ENCODE measurements at places on chromosomes 3 and 15.

- DNase-seq = no peak
Measured at GRCh38 chr3:71421475-71421819, 162.1 kb downstream of the FOXP1 start.

GRCh38 chr3:134362221-134362620 lies 12.0 kb downstream of the AMOTL2 start:
- no peak for DNase-seq

- no peak for DNase-seq
Measured at GRCh38 chr3:188316723-188317070, 162.7 kb downstream of the LPP start.

DNA sequence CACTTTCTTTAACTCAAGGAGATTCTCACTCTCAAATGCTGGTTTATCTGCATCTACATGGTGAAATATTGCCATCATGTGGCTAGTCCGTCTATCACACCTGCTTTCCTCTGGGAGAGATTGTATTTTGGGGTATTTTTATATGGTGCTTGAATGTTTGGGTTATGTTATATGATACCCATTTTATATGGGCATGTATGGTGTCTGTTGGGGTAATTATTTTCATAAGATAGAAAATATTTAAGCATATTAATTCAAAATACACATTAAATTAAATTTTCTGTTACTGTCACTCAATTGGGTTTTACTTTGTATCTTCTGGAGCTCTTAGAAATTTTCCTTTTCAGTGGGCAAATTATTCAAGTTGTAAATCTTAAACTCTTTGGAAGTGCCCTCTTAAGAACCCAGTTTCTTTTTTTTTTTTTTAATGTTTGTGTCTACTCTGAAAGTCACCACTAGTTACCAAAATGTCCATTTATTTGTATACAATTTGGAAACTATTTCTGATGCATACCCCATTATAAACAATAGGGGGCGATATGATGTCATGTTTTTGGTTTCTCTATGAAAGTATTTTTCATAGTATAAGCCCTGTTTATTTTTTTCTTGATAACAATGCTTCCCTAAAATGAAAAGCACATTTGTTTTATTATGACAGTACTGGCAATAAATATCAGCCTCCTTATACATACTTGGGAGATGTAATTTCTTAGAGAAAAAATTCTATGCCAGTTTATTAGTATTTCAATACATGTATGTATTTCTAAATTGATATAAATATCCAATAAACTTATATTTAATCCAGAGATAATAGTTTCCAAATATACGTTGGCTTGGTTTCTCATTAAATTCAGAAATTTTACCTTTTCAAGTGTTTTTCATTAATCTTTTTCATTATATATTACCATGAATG lies 36.1 kb upstream of the PLSCR5 start:
- no peak for DNase-seq

DNA sequence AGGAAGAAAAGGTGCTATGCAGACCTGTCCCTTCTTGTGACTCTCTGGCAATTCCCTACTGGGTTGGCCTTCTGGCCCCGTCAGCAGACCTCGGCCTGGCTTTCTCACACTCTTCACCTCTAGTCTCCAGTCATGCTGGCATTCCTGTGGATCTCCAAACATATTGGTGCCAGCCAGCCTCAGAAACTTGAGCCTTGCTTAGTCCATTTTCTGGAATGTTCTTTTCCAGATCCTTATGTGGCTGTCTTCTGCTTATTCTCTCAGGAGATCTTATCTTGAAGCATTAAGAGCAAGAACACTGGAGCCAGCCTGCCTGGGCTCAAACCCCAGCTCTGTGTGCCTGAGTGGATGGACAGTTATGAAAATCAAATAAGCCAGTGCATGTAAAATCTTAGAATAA lies 88.2 kb upstream of the NTRK3 start:
- DNase-seq = no peak

- no peak for DNase-seq
Measured at GRCh38 chr3:148149556-148149955, 548.1 kb upstream of the AGTR1 start.

DNA sequence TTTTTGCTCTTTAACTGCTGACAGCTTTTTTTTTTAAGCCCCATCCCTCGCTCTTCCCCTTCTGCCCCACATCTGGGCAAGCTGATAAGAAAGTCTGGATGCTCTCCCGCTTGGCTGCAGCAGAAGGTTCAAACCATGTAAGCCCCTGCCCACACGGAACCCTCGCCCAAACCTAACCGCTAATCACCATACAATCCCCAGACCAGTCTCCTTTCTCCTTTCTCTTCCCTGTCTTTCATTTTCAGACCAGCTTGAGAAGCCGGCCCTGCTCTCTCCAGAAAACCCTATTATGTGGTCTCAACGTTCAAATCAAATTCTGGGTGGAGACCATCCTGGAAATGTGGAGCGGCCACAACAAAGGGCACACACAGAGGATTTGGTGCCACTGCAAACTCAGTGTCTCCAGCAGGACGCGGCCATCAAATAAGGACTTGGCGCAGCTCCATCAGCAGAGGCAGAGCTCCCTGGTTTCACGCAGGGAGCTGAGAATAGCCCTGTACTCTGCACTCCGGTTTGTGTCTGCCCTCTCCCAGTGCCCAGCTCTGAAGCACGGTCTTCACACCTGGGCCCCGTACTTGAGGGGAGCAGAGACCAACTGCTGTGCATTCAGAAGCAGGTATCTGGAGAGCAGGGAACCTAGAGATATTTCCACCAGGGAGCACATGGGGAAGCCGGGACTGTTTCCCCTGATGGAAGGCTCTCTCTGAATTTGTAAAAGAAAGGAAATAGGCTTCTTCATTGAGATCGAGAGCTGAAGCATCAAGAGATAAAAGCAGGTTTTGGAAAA lies 92.6 kb downstream of the XXYLT1 start:
- DNase-seq = no peak

DNA sequence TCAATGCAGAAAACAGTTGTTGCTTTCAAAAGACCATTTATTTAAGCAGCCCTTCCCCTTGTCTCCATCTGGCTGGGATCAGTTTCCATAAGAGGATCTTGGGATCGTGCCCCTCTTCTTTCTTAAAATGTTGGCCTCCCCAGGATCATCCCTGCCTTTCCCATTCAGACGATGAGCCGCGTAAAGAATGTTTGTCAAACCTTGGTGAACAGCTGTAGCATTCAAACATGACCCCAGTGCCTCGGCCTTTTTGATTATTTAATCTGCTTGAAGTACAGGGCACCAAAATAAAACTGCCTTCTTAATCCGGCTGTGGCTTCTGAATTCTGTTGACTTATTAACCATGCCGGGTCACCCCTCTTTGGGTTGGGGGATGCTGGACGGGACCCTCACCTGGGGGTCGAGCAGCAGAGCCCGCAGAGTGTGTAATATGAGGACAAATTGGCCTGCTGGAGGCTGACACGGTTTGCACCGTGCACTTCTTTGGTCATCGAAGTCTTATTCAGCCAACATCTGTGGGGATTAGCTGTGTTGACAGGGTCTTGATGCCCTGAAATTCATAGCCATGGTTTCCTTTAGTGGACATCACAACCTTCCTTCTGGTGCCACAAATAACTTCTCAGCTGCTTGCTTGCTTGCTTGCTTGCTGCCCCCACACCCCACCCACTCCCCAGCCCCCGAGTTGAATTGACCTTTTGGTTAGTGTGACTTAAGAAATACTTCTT lies at the start of gene LRTM1:
LRTM1 (minus strand) TSS at position 14 of the 725 bp plus-strand sequence. CDS start 148 bp downstream, outside the sequence.
- DNase-seq = no peak

DNA sequence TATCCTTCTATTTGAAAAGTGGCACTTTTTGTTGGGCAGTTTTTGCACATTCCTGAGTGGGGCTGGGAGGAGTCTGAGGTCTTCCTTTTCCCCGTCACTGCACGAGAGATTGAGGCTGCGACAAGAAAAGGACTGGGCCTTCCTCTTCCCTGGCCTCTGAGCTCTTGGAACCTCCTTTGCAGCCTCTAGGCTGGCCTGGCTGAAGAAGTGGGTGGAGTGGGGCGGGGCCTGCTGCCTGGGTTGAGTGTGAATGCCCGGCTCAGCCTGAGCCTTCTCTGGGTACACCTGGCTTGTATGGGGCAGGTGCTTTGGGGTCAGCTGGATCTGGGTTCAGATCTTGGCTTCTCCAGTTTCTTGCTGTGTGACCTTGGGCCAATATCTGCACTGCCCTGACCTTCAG lies 43.1 kb downstream of the PLXNA1 start:
- no peak for DNase-seq

DNA sequence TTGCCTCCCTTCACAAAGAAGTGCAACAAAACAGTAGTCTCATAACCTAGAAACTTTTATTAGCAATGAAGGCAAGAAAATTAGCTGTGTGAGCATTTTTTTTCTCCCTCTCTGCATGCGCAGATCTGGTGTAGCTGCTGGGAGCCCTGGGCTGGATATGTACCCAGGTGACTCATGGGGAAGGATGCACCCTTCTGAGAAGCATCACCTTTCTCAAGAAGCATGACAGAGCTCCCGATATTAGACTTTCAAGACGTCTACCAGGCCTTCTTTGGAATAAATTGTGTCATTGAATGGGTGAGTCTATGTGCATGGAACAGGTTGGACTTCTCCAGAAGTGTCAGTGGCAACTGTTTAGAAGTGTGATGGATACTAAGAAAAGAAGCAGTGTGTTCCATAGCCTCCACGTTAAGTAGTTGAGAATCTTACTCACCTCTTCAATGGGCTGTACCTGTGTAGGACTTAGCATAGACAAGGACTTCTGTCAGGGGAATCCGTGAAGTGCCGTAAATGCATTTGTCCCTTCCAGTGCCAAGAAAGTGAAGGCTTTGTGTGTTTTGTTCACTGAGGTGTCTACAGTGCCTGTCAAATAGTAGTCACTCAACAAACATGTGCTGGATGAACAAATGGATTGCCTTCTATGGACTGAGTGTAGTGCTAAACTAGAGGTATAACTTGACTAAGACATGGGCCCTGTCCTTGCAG lies 47.7 kb upstream of the RASGRP1 start:
- no peak for DNase-seq

DNA sequence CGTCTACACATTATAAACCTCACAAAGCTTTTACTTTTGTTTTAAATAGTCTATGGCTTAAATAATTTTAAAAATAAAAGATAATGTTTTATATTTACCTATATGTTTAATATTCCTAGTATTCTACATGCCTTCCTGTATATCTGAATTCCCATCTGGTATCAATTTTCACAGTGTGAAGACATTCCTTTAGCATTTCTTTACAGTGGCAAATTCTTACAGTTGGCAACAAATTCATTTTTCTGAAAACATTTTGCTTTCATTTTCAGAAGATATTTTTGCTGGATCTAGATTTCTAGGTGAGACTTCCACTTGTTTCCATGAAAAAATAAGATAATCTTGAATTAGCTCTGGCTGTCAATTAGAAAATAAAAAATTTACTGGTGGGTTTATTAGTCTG lies 471.4 kb upstream of the NAALADL2 start:
- DNase-seq = no peak

DNA sequence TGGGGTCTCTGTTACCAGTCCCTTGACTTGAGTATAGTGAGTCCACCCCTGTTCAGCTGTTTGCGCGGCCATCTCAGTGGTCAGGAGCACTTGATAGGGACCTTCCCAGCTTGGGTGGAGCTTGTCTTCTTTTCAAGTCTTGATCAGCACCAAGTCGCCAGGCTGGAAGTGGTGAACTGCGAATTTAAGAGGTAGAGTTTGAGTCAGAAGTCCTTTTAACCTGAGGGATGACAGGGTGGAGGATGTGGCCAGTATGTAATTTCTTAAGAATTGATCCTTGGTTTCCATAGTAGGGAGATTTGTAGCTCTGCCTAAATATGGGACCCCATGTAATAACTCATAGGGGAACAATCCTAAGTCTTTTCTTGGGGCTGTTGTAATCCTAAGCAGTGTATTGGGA lies 86.3 kb upstream of the XCR1 start:
- DNase-seq = no peak

DNA sequence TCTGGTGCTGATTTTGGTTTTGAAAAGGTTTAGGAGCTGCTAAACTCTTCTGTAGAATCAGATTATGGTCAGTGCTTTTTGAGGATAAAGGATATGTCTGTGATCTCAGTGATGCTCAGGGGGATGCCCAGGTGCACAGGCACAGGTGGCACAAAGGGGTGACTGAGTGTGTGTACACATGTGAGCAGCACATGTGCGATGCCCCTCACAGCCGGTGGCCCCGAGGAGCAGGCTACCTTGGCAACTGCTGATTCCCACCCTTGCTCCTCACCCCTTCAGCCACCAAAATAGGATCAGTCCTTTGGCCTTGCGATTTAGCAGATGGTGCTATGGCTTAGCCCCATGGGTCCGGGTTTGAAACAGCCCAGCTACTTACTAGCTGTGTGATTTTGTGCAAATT lies 51.1 kb downstream of the POMGNT2 start:
- no peak for DNase-seq

DNA sequence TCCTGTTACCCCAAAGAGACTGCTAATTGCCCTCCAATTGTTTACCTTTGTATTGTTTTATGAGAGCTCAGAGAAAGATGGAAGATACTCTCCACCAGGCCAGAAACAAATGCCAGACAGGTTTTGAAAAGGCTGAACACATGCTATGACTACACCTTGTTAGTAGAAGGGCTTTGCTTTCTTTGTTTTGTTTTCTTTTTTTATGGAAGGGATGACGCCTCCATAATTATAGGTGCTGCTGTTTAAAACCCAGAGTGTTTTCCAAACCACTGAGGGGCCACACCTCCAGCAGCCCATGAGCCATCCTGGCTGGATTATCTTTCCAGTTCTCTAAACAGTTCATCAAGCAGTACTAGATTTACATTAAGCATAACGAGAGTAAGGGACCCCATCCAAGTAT lies 5.6 kb upstream of the FOXP1 start:
- DNase-seq = no peak

DNA sequence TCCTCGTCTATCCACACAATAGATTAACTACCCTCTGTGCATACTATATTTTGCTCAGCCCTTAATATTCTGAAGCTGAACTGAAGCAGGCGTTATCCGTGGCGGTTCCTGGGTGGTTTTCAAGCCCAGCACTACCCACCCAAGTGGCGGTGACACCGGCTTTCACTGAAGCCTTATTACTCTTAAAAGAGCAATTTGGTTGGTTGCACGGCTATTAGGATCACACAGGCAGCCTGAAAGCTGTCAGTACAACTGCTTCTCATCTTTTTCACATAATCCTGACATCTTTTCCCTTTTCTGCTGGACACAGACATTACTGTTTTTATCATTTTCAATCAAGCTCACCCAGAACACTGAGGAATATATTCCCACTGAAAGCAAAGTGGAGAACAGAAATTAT lies 525.3 kb upstream of the ZNF717 start:
- no peak for DNase-seq

- no peak for DNase-seq
Measured at GRCh38 chr15:77516786-77517185, 96.1 kb downstream of the HMG20A start.

DNA sequence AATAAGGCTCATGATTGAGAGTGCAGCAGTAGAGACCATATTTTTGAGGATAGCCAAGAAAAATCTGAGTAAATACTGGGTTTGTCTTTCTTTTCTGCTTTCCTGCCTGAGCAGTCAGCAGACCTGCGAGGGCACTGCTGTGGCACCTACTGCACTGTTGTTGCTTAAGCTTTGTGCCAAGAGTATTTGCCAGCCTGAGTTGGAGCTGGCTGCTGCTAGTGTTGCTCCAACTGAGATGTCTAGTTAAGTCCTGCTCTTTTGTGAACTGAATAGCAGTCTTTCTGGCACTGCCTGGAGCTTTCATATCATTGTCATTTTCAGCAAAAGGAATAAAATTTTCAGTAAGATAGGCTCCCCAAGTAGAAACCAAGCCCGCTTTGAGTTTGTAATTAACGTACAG lies 214.5 kb upstream of the P2RY1 start:
- no peak for DNase-seq

GRCh38 chr15:41251411-41251810 lies 20.3 kb downstream of the CHP1 start:
- no peak for DNase-seq
